Occipital lobe (tissue), 3 donors: ENCODE measurements at places on chromosomes 1 and 21.
A peak's percentile ranks its signal among the peaks of the same experiment; 100 is the strongest.

- DNase-seq: no peak
Measured at GRCh38 chr1:163013826-163014600, 55.1 kb upstream of the RGS4 start.

DNA sequence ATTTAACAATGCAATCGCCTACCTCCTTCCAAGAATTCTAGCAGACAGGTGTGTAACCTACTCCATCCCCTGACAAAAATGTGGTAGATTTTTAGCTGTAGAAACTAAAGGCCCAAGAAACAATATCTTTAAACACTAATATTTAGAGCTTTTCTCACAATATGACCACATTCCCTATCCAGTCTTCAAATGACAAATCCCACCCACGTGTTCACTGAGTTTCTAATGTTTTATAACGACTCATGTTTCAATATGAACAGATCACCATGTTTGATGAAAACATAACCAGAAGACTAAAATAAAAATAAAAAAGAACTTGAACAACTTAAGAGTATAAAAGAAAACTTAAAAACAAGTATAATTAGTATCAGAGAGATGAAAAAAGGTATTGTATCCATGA, 24.6 kb downstream of the RSBN1 start:
- no peak for DNase-seq

- no peak for DNase-seq
Measured at GRCh38 chr1:155017946-155018316, 15.3 kb downstream of the ZBTB7B start.

GRCh38 chr21:38287476-38287875, 30.7 kb downstream of the KCNJ15 start:
- DNase-seq: no peak

GRCh38 chr1:53016705-53017104, 45.3 kb upstream of the PODN start:
- no peak for DNase-seq

GRCh38 chr1:110298991-110299390, 40.2 kb upstream of the RBM15 start:
- DNase-seq: no peak

- no peak for DNase-seq
Measured at GRCh38 chr21:36422279-36423098, 37.3 kb downstream of the CHAF1B start.

DNA sequence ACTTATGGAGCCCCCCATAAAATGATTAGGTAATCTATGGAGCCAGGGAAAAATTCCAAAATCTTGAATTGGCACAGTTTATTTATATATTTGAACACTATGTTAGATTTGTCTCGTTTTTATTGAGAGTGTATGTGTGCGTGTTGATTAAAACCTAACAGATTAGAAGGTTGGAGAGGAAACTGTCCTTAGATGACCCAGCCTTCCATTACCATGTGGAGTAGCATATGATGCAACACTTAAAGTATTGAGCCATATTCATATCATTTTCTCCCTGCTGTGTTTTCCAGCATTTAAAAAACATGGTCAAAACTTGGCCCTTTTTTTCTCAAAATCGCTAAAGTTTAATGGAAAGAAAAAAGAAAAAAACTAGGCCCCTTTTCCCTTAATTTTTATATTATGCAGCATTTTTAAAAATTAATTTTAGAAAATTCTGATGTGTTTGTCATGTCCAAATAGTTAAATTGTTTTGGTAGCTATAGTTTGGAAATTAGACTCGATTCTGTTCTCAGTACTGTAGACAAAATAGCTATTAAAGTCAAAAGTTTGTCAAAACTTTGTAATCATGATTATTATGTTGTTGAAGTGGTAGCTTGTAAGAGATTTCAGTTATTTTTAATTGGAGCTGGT, 2.3 kb downstream of the LRRC8D start:
- DNase-seq: no peak

- DNase-seq: no peak
Measured at GRCh38 chr1:237205400-237206064, 163.5 kb downstream of the RYR2 start.

GRCh38 chr1:207908107-207908734, 2.7 kb downstream of the CD34 start:
- no peak for DNase-seq

DNA sequence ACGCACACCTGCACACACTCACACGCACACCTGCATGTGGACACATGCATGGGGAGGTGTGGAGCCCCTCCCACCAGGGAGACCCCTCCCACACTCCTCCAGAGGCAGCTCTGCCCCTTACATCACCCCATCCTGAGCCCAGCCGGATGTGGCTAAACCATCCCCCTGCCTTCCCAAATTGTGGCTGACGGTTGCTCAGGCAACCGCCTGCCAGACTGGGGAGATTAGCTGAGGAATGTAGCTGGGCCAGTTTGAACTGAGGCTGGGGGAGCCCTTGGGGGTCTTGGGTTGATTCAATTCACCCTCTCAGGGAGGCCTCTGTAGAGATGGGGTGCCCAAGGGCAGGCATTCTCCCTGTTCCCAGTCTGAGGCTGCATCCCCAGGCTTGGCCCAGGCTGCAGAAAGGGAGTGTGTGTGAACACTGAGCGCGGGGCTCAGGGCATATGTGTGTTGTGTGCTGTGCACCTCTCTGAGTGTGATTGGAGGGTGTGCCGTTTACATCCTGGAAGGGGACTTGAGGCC, 12.9 kb downstream of the PTPRU start:
- DNase-seq: no peak

DNA sequence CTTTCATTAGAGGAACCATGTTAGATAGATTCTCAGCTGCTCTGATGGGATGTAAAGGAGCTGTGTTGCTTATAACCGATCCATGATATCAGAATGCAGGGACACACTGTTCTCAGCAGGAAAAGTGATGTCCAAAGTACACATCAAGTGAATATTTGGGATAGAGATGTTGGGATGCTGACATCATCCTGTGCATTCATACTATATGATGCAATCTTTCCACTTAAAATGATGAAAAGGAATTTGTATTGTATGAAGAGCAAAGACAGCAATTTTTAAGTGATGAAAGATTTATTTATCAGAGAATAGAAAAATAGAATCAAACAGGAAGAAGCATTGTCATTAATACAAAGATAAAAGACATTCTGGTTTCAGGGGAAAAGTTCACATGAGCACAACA, 110.1 kb downstream of the ERG start:
- DNase-seq: no peak

GRCh38 chr1:203504400-203505250, 10.7 kb downstream of the OPTC start:
- peak; percentile 45 for DNase-seq

DNA sequence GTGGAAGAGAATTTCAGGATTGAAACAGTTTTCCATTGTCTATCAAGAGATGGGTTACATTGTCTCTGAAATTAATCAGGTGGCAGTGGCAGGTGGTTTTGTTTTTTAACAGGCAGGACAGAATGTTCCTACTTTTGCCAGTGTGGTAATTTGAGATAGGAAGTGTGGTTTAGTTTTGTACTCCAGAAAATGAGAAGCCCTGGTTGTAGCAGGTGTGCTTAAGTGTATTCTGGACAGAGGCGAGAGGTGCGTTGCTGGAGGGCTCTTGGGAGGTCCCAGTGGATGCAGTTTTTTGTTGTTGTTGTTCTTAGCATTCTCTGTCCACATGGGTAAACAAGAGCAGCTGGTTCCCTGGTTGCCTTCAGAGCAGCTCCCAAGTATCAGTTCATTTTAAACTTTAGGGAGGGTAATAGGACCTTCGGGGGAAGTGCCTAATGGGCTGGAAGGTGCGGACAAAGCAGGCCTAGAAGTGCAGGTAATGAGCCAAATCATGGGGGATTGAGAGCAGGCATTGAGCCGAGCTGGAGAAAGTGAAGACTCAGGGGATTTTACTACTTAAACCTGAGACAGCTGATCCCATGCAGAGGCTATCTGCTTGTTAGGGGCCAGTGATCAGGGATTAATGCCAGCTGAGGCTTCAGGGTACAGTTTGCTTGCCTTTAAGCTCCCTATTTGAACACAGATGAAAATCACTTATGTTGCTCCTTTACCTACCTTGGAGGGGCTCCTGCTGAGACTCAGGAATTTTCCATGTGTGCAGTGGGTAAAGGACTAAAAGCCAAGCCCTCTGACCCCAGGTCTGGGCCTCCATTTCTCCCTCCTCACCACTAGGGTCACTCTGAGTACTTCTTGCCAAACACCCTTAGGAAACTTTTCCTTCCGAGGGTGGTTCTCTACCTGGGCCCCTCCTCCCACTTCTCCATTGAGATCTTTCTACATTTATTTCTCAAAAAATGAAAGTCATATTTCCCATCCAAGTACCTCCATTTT, 6.1 kb downstream of the PFKFB2 start:
- DNase-seq: no peak

DNA sequence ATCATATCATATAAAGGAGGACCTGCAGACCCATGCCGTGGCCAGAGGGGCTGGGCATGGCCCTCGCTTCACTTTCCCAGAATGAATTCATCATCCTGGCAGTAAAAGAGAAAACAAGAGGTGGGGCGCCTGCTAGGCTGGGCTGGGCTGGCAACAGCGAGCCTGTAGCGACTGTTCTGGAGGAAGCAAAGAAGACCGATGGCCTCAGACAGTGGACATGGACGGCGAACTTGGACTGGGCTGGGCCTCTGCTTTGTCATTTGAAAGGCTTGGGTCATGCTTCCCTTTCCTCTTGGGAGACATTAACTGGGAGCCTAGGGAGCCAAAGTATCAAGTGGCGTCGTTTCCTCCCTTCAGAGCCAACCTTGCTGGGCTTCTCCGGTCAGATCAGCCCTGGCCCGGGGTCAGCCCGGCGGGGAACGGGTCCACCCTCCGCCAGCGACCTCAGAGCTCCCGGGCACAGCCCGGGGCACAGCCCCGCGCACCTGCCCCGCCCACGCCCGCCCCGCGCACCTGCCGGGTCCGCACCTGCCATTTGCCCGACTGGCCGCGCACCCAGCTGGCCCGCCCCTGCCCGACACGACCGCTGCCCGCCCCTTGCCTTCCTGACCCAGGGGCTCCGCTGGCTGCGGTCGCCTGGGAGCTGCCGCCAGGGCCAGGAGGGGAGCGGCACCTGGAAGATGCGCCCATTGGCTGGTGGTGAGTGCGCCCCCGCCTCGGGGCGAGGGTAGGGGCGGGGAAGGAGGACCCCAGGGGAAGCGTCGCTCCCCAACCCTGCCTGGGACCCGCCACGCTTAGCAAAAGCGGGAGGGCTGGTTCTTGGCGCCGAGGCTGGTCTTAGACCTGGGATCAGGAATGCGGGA, at the start of gene FAM3B:
Gene FAM3B, plus strand, starts transcription at position 602 of the 863 bp plus-strand sequence. Its CDS starts 79 bp downstream, at position 681.
- DNase-seq: no peak

DNA sequence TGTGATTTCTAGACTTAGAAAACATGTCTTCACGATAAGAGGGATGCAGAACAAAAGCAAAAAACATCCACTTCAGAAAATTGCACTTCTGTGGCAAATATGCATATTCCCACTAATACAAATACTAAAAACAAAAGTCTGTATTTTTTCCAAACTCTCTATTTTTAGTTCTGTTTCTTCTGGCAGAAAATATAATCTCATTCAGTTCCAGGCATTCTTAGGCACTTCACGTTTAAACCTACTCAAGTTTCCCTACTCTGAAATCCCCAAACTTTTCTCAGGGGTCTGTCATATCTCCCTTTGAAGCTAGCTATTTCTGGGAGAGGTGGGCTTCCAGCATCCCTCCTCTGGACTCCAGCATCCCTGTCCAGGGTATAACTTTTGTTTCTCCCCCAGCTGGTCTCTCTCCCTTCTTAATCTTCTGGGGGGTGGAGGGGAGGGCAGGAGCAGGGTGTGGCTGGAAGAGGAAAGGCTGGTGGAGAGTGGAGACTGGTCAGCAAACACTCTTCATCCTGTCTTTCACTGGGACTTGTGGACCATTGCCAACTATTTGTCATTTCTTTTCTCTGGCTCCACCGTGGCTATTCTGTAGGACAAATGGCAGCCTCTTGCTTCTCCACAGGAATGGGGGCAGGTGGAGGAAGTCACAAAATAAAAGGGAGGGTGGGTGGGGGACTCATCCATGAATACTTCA, 19.6 kb upstream of the NCF2 start:
- no peak for DNase-seq

GRCh38 chr1:204487256-204487615, 7.4 kb downstream of the PIK3C2B start:
- no peak for DNase-seq
